Anterior cingulate cortex (tissue), 58 donors: ENCODE measurements at places on chromosomes 5 and 9.

GRCh38 chr9:123305879-123306278 is 37.5 kb upstream of the STRBP start:
- no peak for DNase-seq

DNA sequence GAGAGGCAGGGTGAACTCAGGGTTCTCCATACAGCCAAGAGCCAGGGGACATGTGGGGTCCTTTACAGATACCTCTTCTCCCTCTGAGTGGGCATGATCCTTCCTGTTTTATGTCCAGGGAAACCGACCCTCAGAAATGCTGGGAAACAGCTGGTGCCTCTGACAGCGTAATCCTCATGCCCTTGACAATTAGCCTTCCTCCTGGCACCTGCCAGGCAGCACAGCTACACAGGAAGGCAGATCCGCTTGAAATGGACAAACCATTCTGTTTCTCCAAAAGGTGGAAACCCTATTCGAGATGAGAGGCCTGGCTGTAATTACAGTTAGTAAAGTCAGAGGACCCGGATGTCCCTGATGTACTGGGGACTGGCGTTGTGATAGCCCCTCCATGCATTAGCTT is 7.2 kb downstream of the ERGIC1 start:
- no peak for DNase-seq

- no peak for DNase-seq
These were observed 18.7 kb downstream of the PAIP2 start for GRCh38 chr5:139360384-139360783.

DNA sequence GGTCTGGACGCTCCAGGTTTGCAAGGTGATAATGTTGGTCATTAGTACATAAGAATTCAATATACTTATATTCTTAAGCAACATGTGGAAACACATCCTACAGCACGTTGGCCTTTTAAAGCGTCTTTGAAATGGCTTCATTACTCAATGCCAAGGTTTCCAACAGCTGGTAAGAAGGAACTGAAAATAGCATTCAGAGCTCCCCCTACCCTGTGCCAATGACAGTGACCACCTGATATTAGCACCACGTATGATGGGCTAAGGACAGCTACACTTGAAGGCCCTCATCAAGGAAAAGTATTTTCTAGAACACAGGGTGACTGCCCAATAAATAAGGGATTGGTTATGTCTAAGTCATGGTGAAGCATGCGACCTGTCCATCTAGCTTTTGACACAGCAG is 9.9 kb downstream of the ZNF622 start:
- DNase-seq: no peak

GRCh38 chr5:90932052-90932699 is 373.6 kb downstream of the ADGRV1 start:
- DNase-seq: no peak

DNA sequence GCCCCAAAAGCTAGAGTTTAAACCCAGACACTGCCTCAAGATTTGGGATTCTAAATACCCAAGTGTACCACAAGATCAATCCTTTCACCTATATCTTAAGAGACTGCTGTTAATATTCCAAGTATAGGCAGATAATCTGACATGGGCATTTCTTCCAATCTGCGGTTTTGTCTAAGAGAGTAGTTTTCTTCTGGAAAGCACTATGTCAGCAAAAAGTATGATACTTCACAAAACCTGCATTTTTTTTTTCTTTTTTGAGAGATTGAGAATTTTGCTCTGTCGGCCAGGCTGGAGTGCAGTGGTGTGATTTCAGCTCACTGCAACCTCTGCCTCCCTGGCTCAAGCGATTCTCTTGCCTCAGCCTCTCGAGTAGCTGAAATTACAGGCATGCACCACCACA is 190.7 kb upstream of the TYRP1 start:
- DNase-seq: no peak

GRCh38 chr9:134469041-134469875 is 143.0 kb downstream of the RXRA start:
- no peak for DNase-seq

DNA sequence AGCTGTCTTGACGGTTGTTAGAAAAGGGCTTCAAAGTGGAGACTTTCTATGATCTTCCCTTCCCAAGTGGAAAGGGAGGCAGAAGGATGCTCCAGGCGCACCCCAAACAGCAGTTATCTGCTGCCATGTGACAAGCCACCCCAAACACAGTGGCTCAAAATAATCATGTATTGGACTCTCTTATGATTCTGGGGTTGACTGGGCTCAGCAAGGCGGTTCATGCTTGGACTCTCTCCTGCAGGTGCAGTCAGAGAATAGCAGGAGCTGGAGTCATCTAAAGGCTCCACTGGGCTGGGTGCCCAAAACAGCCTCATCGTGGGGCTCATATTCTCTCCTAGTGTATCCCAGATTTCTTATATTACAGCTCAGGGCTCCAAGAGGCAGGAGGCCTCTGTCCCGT is 177.6 kb upstream of the IER5L start:
- no peak for DNase-seq

DNA sequence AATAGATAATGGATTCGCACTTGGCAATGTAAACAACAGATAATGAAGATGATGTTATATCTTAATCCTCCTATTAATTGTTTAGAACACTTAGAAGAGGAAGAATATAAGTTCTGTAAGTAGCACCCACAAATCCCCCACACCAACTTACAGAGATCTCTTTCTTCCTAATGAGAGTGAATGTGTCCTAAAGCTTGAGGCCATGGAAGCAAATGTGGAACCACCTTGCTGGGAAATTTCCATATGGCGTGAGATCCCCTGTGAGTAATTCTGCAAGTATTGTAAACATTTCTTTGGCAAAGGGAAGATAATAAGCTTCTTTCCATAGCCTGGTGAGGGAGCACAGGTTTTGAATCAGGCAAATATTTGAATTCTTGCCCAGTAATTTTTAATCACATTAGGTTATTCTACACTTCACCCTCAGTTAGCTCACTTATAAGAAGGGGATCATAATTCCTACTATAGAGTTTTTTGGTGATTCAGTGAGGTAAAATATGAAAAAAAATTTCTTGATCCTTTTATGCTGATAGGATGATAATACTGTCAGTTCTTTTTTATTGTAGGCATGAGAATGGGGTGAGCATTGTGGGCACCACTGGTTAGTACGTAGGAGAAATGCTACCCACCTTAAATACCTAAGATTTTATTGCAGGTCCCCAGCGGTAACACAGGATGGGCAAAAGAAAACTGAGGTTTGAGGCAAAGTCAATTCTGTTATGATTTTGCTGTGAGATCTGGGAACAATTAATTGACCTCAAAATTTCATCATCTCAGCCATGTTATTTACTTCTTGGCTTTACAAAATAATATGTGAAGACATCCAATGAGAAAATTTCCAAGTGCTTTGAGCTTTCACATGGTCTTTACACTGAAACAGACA is 574.8 kb downstream of the PSAT1 start:
- no peak for DNase-seq

- no peak for DNase-seq
These were observed 34.1 kb upstream of the PSD2 start for GRCh38 chr5:139761501-139761900.

DNA sequence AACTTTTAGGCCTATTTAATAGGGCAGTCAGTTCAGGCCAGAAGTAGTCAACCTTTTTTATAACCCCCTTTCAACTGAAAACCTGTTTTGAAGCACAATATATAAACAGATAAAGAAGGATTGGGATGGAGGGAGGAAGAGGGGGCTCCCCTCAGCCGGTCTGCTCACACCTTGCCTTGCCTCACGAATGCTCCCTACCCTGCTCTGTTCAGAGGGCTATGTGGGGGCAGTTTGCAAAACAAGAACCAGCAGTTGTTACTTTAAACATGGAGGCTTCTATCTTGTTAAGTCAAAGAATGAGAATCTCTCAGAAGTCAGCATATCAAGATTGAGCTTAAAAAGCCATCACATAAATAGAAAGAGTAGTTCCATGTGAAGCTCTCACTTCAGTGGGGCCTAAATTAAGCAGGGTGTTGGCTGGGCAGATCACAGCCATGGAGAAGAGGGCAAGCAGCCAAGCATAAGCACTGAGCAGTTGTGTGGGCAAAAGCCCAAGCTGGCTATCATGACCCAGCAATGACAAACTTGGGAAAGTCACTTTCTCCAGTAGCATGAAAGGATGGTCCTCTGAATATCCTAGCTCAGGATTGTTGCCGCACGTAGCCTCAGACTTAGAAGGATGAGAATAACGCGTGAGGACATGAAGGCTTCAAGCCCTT is 70.6 kb downstream of the ALDH1A1 start:
- DNase-seq: no peak
